Gastroesophageal sphincter (tissue), 4 donors: ENCODE measurements at places on chromosomes 3 and 15. TPM values are rescaled to one million over a fixed set of nuclear protein-coding genes. Genes with fewer than 3 reads are reported as not detected.

- no peak for ATAC-seq
Observed at GRCh38 chr3:171753025-171753472, 57.2 kb downstream of the PLD1 start.

Gene SH3GL3
- total RNA-seq: 0.31 TPM

Gene OR5K2
- not detected for total RNA-seq

Gene SPINT1
- 29.8 TPM for total RNA-seq

- no peak for ATAC-seq
Observed at GRCh38 chr15:99413955-99414754, 151.6 kb upstream of the MEF2A start.

GRCh38 chr3:66198437-66199088 is 22.2 kb upstream of the SLC25A26 start:
- ATAC-seq: no peak

DNA sequence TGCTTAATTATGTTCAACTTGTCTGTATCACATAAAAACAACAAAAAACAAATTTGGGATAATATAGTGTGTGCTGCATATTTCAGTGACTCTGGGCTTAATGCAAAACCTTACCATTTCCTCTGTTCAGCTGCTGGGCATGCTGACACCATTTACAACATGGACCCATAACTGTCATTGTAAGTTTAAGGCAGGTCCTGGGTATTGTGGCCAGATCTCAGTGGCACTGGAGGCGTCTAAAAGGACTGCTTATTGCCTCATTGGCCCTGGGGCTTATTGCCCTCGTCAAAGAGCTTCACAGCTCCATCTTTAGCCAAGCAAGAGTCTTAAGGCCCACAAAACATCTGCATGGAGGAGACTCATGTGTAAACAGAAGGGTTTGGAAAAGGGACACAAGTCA is 390.2 kb downstream of the NR2F2 start:
- no peak for ATAC-seq

DNA sequence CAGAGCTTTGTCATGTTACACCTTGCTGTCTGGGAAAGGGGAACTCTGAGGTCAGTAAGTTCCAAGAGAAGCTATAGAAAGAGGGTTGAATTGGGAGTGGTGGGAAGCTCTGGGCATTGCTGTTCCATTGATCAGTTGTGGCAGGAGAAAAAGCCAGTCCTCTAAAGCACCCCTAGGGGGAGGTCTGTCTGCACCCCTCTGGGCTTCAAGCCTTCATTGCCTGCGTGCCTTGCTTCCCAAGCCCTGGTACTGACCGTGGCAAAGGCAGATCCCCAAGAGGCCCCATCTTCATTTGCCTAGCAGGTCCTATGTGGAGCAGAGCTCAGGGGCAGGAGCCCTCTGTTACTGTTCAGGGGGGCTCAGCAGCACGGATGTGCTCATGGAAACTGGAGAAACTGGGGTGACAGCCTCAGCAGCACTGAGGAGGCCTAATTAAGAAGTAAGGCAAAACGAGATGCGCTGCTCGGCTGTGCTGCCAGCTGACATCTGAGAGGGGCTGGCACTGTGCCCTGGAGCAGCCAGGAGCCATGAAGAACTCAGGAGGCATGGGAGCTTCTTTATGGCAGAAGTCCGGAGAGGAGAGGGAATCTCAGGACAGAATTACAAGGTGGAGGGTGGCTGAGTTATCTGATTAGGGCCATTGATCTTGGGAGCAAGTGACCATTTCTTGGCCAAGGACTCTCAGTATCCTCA is 270.9 kb downstream of the RPLP1 start:
- ATAC-seq: no peak
